SIG-M5 (cell line): ENCODE measurements at places on chromosomes 12 and 14.

DNA sequence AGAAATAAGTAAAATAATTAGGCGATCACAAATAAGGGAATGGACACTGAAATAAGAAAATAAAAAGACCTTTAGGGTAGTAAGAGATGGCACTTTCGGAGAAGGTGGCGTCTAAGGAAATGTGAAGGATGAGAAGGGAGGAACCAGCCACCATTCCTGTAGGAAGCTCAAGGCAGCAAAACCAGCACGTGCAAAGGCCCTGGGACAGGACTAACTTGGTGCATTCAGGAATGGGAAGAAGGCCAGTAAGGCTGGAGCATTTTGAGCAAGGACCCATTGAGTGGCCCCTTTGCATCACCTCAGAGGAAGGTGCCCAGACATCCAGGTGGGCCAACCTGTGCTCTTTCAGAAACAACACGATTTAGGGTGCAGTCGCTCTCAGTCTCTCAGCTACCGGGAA is 738 bp upstream of the VPS37B start:
- no peak for DNase-seq

- no peak for DNase-seq
Measured at GRCh38 chr12:101108130-101108529, 101.9 kb downstream of the SLC5A8 start.

- no peak for DNase-seq
Measured at GRCh38 chr12:75308279-75308678, 21.8 kb downstream of the CAPS2 start.

- DNase-seq = no peak
Measured at GRCh38 chr12:74791365-74791764, 253.7 kb downstream of the ATXN7L3B start.
